ENCODE measurements at places on chromosomes 11 and 22.
A peak's percentile ranks its signal among the peaks of the same experiment; 100 is the strongest.

GRCh38 chr11:13335319-13335718, 57.7 kb downstream of the BMAL1 start:
- peak; percentile 61 for DNase-seq

DNA sequence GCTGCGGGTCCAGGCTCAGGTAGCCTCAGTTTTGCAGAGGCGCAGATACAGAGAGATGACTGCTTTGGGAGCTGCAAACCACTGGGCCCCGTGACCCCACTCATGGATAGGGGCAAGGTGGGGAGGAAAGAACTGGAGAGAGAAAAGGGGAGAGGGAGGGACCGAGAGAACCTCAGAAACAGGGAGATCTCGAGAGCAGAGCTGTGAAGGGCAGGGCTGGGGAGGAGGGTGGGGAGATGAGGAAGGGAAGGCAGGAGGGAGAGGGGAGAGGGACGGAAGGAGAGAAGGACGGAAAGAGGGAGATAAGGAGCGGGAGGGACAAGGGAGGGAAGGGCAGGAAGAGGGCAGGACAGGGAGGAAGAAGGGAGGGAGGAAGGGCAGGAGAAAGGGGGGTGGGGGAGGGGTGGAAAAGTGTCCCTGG, 46.3 kb downstream of the IGLL1 start:
- no peak for DNase-seq

DNA sequence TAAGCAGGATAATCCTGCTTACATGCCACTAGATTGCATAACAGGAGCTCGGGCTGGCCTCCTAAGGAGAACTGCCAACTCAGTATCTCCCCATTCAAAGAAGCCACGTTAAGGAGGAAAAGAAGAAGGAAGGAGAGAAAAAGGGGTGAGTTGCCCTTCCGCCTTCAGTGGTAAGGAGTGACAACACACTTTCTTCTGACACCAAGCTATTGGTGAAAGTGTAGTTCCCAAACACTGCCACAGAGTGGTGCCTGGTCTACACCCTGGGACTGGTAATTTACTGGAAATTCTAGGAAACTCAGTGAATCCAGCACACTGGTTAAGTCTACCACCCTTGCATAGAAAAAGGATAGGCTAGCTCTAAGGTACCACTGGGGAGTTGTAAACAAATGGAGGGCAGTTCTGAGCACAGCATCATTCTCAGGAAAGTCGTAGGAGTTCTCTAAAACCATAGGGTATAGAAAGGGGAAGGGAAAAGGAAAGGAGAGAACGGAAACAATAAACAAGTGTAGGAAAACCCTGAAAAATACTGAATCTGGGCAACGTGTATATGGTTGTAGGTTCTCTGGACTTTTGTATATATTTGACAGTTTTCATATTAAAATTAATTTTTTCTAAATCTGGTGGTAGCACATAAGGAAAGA, 58.2 kb downstream of the RRAS2 start:
- DNase-seq, result peak; percentile 79

DNA sequence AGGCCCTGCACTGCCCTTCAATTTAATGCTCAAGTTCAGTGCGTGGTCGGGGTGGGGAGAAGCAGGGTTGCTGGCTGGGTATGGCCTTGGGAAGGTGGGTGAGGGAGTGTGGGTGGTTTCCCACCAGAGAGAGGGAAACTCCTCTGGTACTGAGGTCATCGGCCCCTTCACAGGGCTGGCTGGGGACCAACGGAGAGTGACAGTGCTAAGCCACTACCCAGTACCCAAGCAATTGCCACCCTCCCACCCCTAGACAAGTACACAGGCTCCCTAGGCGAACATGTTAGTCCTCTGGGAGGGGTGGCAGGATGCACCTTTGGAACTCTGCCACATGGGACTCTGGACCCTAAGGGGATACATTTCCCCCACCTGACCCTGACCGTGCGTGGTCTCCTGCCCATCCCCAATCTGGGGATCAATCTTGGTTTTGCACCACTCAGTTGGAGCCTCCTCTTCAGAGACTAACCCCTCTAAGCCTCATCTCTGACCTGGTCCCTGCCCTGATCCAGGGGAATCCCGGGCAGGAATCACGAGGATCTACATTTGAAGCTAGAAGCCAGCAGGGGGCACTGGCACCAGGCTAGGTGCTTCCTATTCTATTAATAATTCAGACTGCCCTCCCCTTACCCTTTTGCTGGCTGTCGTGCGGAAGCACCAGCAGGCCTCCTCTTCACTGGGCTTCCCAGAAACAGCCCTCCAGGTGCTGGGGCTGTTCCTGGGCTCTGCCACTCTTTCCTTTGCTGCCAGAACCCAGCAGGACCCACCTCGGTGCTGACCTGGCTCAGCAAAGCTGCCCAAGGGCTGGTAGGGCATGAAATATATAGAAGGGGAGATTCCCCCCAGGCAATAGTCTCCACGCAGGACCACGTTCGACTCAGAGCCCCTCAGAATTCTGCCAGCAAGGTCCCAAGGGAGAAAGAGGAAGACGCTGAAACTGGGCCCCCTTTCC, 377.7 kb downstream of the TENM4 start:
- no peak for DNase-seq

DNA sequence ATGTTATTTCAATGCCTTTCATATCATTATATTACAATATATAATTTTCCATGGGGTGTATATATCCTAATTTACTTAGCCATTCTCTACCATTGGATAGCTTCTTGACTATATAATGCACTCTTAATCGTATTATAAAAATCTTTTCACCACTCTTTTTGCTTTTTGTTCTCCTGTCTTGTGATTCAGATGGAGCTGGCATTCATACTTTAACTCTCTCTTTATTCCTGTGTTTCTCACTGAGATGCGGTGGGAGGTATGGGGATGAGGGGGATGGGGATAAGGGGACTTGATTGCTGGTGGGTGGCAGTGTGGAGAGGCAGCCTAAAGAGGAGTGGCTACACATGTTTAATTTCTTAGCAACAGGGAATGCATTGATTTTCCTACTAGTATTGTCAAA, 105.9 kb downstream of the NELL1 start:
- no peak for DNase-seq

DNA sequence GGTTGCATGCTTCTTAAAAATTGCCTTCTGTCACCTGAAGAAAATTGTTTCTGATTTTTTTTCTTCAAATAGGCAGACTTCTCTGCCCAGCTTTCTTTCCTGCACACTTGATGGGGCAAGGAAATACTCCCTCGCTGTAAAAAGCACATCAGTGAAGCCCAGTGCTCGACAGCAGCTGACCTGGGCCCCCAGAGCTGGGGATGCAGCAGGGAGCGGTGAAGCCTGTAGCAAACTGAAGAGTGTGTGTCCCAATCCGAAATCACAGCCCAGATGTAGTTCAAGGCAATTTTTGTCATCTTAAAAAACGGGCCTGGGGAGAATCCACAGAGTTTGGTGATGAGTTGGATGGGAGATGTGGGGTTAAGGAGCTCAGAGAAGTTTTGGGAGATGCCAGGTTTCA, 27.0 kb upstream of the MPPED1 start:
- DNase-seq, result no peak

- DNase-seq, result no peak
These were observed 170.8 kb downstream of the BUD13 start for GRCh38 chr11:116601814-116602636.

- DNase-seq, result no peak
These were observed 59.9 kb upstream of the RRAS2 start for GRCh38 chr11:14418801-14419417.

GRCh38 chr11:108871152-108871551, 206.3 kb downstream of the DDX10 start:
- DNase-seq, result no peak

DNA sequence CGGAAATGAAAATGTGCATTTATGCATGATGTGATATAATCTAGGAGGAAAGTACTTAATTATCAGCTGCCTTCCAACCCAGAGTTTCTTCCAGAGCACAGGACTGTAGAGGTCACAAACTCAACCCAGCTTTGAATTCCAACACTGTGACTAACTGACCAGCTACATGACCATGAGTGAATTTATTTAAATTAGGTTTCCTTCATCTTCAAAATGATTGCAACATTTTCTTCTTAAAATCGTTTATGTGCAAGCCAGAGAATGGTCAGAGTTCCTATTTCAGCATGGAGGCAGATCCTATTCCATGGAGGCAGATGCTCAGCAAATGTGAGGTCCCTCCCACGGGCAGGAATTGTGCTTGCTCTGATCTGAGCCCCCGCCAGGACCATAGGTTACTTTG, 42.4 kb downstream of the OSBP start:
- no peak for DNase-seq

DNA sequence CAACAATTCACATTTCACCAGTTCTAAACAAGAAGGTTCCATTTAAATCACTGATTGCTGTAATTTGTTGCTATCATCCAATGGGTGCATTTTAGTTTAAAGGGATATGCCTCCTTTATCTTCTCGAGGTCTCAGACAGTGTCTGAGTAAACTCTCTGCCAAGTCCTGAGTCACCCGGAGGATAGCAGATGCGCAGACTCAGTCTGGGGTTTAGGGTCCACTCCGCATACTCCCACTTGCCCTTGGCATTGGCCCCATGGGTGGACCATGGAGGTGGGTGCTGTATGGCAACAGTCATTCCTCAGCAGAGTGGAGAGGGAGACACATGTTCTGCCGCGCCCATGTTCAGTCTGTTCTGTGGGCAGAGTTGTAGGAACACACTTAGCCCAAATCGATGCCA, 65.4 kb upstream of the CRTAM start:
- DNase-seq, result no peak

GRCh38 chr22:16914006-16914405, 88.8 kb upstream of the XKR3 start:
- no peak for DNase-seq

Data from hematopoietic multipotent progenitor cell (in vitro differentiated cells).